Calu3 (cell line): ENCODE measurements at places on chromosomes 4 and X. TPM values are rescaled to one million over a fixed set of nuclear protein-coding genes. Genes with fewer than 3 reads are reported as not detected.
A peak's percentile ranks its signal among the peaks of the same experiment; 100 is the strongest.

DNA sequence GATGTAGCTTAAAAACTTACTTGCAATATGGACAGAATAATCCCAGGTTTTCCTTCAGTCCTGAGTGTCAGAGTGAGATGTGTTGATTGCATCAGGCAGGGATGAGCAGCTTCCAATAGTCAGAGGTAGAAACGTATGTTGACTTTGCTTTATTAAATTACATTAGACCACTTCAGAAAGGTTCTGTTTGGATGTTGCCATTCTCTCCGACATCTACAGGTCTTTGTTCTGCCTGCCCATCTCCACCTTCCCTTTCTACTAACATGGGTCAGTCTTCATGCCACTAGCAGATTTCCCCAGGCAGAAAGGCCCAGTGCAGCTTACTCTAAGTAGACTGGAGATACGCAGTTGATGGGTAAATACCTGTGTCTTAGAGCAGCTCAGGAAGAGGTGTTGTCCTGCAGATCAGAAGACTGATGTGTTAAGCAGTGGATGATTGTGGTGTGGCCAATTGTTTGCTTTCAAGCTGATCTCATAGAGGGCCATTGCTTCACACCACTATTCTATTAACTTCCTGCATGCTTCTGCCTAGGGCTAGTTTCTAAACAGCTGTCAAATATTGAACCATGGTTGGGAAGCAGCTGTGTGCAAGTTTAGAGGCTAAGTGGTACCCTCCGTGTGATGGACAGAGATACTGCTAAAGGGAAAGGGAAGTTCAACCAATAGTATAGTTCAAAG, 1.8 kb downstream of the FRMPD4 start:
- DNase-seq: no peak

EGF gene
- total RNA-seq: 1.4 and 1.6 TPM in 2 replicates

SCARB2 gene
- total RNA-seq: 87.3 and 109 TPM in 2 replicates

TMEM271 gene
- total RNA-seq: not detected in 2 replicates

GRCh38 chr4:110287130-110287529, 88.7 kb upstream of the ELOVL6 start:
- peak; percentile 6 for DNase-seq

DNA sequence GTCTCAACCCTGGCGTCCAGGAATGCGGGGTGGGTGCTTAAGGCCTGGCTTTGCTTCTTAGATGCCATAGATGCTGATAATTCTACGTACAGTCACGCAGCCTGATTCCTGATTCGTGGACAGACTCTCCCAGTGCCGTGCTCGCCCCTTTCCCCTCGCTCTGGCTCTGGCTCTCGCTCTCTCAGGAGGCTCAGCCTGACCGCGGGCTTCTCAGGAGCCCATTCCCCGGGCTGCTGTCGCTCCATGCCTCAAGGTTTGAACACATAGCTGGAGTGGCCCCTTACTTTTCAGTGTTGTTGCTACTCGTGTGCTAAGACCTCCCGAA, 59.2 kb upstream of the ZC4H2 start:
- no peak for DNase-seq
